Activated naive CD4-positive, alpha-beta T cell treated with anti-CD3 and anti-CD28 coated beads for 36 hours (primary cell): ENCODE measurements at places on chromosomes 7 and 10. TPM values are rescaled to one million over a fixed set of nuclear protein-coding genes. Genes with fewer than 3 reads are reported as not detected.

DNA sequence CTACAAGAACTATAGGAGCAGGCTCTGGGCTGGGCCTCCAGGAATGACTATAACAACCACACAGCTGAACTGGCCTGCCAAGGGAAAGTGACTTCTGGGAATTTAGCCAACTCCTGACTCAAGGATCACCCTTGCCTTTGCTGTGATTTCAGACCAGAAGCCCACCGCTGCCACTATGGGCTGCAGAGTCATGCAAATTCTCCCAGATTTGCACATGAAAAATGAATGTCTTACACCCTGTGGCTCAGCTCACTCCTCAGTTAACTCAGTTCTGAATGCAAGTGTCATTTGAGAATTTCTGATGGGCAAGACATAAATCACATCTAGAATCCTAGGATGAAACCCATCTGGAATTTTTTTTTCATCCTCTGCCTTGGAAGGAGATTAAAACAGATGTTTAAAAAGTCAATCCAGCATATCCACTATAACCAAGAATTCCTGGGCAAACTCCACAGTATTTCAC lies 186.5 kb upstream of the BET1 start:
- H3K4me3 ChIP-seq: no peak overlapping the region
- DNase-seq: no peak
- peaks cover 8% of the 10 kb centered on the region for H3K27me3 ChIP-seq
- no peaks in the 10 kb centered on the region for H3K4me1 ChIP-seq

DNA sequence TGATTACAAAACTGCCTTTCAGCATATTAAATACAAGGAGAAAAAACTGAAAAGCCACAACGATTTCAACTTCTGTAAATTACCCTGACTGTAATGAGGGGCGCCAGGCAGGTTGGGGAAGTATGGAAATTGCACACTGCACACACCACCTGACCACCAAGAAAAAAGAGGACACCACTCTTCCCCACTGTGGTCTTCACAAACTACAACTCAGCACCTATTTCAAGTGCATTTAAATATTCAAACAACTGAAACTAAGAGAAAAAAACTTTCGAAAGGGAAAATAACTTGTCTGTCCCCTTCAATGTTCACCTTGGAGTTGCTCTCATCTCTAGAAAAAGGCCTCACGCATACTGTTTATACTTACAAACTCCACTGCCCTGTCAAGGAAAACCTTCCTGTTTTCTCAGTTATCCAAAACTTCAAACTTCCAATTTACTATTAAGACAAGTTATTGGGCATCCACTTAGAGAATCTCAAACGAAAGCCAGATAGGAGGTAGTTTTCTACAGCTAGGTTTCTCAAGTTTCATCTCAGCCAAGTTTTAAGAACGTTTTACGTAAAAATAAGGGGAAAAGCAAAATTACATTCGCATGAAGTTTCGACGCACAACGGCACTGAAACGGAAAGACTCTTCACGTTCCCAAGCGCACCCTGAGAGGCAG lies 1.4 kb downstream of the LARP4B start:
- peak overlapping the region; percentile 84 for H3K4me3 ChIP-seq
- H3K36me3 ChIP-seq: peaks cover 16% of the 10 kb centered on the region

- no peak overlapping the region for H3K4me3 ChIP-seq
- H3K36me3 ChIP-seq: no peaks in the 10 kb centered on the region
- no peak for DNase-seq
- peaks cover 12% of the 10 kb centered on the region for H3K27me3 ChIP-seq
Observed at GRCh38 chr7:26879671-26880070, 15.3 kb upstream of the SKAP2 start.

DNA sequence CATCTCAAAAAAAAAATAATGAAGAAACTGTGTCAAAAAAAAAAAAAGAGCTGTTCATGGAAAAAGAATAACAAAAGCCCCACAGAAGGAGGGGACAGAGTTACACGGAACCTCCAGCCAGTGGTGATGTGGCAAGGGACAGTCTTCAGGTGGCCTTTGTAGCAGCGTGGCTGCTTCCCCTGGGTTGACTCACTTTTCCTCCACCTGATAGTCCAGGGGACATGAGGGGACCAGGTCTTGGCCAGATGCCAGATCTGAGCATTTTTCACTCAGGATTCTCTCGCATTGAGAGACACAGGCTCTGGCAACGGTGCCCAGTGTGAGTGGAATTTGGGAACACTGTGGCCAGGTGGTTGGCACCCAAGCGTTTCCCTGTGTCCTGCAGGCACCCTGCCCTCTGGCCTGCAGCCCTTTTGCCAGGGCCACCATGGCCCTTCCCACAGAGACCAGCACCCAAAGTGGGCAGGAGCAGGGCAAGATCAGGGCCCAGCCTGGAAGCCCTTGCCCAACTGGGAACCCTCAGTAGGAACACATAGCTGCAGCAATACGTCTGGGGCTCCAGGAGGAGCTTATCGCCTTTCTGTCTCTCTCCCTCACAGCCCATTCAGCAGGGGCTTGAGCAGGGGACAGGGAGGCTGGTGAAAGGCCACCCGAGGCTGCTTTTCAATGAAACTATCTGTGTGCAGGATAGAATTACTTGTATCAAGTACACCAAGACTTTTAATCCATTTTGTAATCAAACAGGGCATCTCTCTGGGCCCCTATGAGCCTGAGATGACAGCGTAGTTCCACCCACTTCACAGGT lies 159.1 kb downstream of the UBE2H start:
- H3K4me3 ChIP-seq: no peak overlapping the region
- no peak overlapping the region for H3K27ac ChIP-seq
- H3K36me3 ChIP-seq: no peaks in the 10 kb centered on the region
- no peaks in the 10 kb centered on the region for H3K4me1 ChIP-seq
- no peak for DNase-seq

GRCh38 chr10:7407368-7408290 lies 3.2 kb downstream of the SFMBT2 start:
- peaks cover 8% of the 10 kb centered on the region for H3K27me3 ChIP-seq
- peak; percentile 73 for DNase-seq
- H3K4me3 ChIP-seq: peak overlapping the region; percentile 97
- H3K36me3 ChIP-seq: peaks cover 7% of the 10 kb centered on the region
- peak overlapping the region; percentile 13 for H3K27ac ChIP-seq
- peaks cover 55% of the 10 kb centered on the region for H3K4me1 ChIP-seq

DNA sequence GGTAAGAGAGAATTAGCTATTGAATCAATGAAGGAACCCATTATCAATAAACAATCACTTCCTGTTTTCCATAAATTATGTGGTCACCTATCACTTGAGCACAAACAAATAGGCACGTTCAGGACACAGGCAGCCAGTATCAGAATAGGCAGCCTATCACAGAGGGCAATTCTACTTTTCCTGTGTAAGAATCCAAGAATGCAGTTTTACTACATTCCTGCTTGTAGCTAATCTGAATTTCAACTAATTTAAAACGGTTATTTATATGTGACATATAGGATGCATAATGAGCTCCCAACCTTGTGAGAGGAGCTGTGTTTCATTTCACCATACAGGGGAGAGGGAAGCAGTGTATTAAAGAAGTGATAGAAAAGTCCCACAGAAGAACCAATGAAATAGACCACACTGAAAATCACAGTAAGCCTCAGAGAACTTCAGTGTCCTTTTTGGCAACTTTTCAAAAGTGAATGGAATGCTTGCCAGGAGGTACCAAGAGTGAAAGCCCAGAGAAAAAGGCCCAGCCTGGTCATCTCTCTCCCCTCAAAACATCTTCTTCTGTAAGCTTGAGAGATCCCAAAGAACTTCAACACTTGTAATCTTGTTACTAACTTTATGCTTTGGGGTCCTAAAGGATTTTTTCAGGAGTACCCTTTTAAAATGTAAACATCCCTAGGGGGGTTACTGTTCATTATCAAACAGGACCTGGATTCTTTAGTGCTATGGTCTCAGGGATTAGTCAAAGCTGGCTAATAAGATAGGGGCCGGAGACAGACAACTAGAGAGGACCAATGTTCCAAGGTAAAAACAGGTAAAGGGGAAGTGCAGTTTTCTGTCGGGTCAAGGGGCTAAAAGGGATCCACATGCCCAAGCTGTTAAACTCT lies 1.3 kb downstream of the IMMP2L start:
- H3K27me3 ChIP-seq: no peaks in the 10 kb centered on the region
- DNase-seq: no peak
- H3K27ac ChIP-seq: peak overlapping the region; percentile 82
- peaks cover 27% of the 10 kb centered on the region for H3K36me3 ChIP-seq

DNA sequence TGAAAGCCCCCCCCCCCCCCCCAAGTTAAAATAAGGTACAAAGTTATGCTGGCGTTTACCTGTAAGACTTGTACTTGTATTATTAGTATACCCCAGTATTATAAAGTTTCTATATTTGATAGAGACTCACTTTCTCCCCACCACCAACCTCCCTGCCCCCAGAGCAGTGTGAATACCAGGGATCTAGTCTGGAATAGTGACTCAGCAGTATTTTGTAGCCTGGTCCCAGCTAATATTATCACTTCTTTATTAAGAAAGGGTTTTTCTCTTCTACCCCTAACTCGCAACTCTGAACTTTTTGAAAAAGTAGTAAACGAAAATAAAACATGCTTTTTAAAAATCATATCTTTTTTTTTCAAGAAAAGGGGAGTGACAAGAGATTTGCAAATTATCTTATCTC lies 26.7 kb downstream of the GLI3 start:
- H3K36me3 ChIP-seq: no peaks in the 10 kb centered on the region
- peaks cover 6% of the 10 kb centered on the region for H3K27me3 ChIP-seq
- no peak overlapping the region for H3K4me3 ChIP-seq

- DNase-seq: no peak
- no peaks in the 10 kb centered on the region for H3K36me3 ChIP-seq
- no peak overlapping the region for H3K27ac ChIP-seq
- peaks cover 31% of the 10 kb centered on the region for H3K4me1 ChIP-seq
- peaks cover 32% of the 10 kb centered on the region for H3K27me3 ChIP-seq
- no peak overlapping the region for H3K4me3 ChIP-seq
Observed at GRCh38 chr7:45924283-45924682, 3.2 kb upstream of the IGFBP3 start.

DNA sequence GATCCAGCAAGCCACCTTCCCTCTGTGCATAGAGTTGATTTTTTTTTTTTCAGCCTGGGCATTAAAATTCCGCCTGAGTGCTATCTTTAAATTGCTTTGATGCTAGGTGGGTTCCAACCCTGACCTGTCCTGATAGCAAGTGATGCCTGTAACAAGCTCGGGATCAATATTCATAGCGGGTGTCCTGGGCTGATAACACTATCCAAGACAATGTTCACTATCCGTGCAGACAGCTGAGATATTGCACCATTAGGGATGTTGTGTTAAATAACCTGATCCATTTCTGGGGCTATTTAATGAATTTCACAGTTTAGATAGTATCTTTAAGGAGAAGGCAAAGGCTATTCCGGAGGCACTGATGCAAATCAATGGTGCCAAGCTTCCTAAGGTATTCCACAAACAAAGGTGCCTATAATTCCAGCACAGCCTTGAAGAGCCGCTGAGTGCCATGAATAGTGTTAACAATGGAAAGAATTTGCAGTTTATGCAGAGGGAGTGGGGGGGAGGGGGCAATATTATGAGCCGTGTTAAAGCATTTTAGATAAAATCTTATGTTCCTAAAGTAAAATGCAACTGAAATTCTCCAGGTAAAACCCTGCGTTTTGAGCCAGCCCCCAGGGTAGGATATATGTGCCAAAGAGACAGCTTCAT lies 4.2 kb upstream of the NKX1-2 start:
- H3K4me1 ChIP-seq: peaks cover 10% of the 10 kb centered on the region
- no peak overlapping the region for H3K4me3 ChIP-seq
- peaks cover 61% of the 10 kb centered on the region for H3K27me3 ChIP-seq
- no peak overlapping the region for H3K27ac ChIP-seq
- no peaks in the 10 kb centered on the region for H3K36me3 ChIP-seq

- H3K27me3 ChIP-seq: peaks cover 11% of the 10 kb centered on the region
- no peak overlapping the region for H3K4me3 ChIP-seq
- no peak for DNase-seq
- H3K27ac ChIP-seq: no peak overlapping the region
- H3K4me1 ChIP-seq: no peaks in the 10 kb centered on the region
Observed at GRCh38 chr10:125707541-125708468, 11.7 kb upstream of the EDRF1 start.

GRCh38 chr7:36884351-36884750 lies 160.1 kb upstream of the AOAH start:
- peaks cover 54% of the 10 kb centered on the region for H3K36me3 ChIP-seq
- no peaks in the 10 kb centered on the region for H3K27me3 ChIP-seq
- H3K27ac ChIP-seq: no peak overlapping the region
- H3K4me1 ChIP-seq: no peaks in the 10 kb centered on the region
- H3K4me3 ChIP-seq: no peak overlapping the region
- no peak for DNase-seq

GRCh38 chr7:143362131-143363015 lies at the start of gene FAM131B:
FAM131B (minus strand) TSS chr7:143362713; CDS start chr7:143362603, 110 bp downstream.
- no peak within 1 kb of the TSS for H3K27ac ChIP-seq
- no peaks in the 10 kb centered on the region for H3K36me3 ChIP-seq
- peaks cover 4% of the 10 kb centered on the region for H3K4me1 ChIP-seq
- peak; percentile 52 for DNase-seq
- peaks cover 21% of the 10 kb centered on the region for H3K27me3 ChIP-seq
- peak within 1 kb of the TSS; percentile 85 for H3K4me3 ChIP-seq

DNA sequence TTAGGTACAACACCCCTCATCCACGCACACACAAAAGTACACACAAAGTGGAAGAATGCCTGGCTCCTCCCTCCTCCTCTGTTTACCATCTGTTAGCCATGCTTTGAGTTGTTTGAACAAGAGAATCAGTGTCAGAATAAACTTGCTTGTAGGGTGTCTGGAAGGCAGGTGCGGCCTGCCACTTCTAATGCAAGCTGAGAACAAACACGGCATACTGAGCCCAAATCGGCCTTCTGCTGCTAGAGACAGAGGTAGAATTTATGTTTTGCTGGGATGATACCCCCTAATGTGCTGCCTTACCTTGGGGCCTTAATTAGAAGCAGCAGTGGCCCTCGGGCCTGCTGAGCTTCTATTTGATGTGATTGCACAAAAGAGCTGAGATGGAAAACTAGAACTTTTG lies 24.9 kb upstream of the FAM180A start:
- H3K27ac ChIP-seq: no peak overlapping the region
- no peak for DNase-seq
- no peak overlapping the region for H3K4me3 ChIP-seq

DNA sequence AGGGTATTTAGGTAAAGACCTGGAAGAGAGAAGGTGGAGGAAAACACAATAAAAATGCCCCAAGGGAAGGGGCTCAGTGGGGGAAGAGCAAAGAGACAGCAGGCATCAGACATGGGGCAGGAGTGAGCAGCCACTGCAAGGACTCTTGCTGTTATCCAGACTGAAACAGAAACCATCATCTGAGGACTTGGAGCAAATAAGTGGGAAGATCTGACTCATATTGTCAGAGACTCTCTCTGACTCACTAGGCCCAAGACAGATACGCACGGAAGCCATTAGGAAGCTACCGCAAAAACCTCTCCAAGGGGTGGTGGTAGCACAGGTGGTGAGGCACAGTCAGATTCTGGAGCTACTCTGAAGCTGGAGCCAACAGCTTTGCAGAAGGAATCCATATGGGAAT lies 110.7 kb downstream of the RNF32 start:
- H3K4me1 ChIP-seq: no peaks in the 10 kb centered on the region
- H3K27ac ChIP-seq: no peak overlapping the region
- H3K4me3 ChIP-seq: no peak overlapping the region
- peak; percentile 46 for DNase-seq
- H3K36me3 ChIP-seq: peaks cover 14% of the 10 kb centered on the region

CALML3 gene
- total RNA-seq: not detected

CEP55 gene
- total RNA-seq: 68.2 TPM

RHOBTB1 gene
- not detected for total RNA-seq

SEMA3E gene
- not detected for total RNA-seq

OR9A2 gene
- total RNA-seq: not detected

VAX1 gene
- total RNA-seq: not detected

STK31 gene
- not detected for total RNA-seq

PTPN20 gene
- 1.3 TPM for total RNA-seq

TMEM236 gene
- total RNA-seq: not detected

OPALIN gene
- not detected for total RNA-seq

NUDT13 gene
- total RNA-seq: 0.72 TPM

ABCB4 gene
- total RNA-seq: not detected

GLI3 gene
- 0.32 TPM for total RNA-seq

ADAP1 gene
- 8.0 TPM for total RNA-seq

BTBD16 gene
- not detected for total RNA-seq

ALOX5 gene
- total RNA-seq: 0.17 TPM

FFAR4 gene
- total RNA-seq: not detected

OPN4 gene
- not detected for total RNA-seq
